ENCODE measurements at places on chromosomes 16 and 17. TPM values are rescaled to one million over a fixed set of nuclear protein-coding genes. Genes with fewer than 3 reads are reported as not detected.

CDH3 gene
- 0.14 TPM for total RNA-seq

TNFRSF13B gene
- not detected for total RNA-seq

KLHL10 gene
- total RNA-seq = 0.28 TPM

VPS35L gene
- 40.1 TPM for total RNA-seq

PRRT2 gene
- 4.4 TPM for total RNA-seq

ADAP2 gene
- total RNA-seq = 0.60 TPM

UMOD gene
- not detected for total RNA-seq

KCNJ12 gene
- total RNA-seq = 1.5 TPM

C16orf46 gene
- 0.30 TPM for total RNA-seq

Data from smooth muscle cell of the umbilical artery (primary cell).